Activated gamma-delta T cell treated with Interleukin-2 at 50 U/mL for 16 hours (primary cell): ENCODE measurements at places on chromosomes 1 and 21.

DNA sequence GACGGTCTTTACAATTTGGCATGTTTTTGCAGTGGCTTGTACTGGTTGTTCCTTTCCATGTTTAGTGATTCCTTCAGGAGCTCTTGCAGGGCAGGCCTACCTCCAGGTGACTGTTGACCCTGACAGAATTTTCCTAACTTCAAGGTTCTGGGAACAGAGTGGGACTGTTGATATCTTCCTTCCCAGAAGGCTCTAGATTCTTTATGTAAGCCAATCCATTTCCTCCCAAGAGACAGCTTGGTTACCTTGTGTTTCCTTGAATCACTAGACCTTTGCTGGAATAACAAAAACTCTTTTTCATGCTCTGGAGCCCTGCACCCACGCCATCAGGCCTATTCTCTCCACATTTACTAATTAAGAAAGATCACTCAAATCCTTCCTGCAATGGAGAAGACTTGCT lies 67.0 kb downstream of the C21orf91 start:
- no peak for DNase-seq

- DNase-seq, result no peak
Measured at GRCh38 chr21:45843426-45843825, 138.1 kb upstream of the COL6A1 start.

DNA sequence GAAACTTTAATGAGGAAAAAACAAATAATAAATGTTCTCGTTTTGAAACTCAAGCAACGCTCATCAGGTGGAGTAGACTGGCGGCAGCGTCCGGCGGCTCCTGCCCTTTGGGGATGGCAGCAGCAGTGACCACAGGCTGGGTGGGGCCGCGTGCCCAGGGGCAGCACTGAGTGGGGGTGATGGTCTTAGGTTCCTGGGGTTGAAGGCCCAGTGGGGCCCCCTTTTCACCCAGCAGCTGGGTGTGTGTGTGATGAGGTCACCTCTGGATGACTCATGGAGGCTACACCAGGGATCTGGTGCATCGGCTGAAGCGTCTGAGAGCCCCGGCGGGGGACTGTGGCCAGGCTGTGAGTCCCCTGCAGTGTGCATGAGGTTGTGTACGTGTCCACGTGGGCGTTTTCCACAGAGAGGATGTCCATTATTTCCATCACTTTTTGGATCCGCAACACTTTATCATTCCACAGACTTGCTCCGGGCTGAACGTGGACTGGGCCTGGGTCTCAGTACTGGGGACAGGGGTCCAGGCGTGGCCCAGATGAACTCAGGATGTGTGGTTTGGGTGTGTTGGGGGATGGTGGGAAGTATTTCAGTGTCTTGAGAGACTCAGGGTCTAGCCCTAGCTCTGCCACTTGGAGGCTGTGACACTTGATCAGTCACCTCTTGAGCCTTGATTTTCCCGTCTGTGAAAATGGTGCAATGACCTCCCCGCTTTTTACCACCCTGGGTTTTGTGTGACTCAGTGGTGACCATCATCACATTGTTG lies 25.6 kb downstream of the LDLRAP1 start:
- DNase-seq, result no peak

GRCh38 chr1:175192630-175193526 lies at the start of gene KIAA0040:
Gene KIAA0040, minus strand, starts transcription at chr1:175192776. Its CDS starts 31,763 bp downstream, at chr1:175161013.
- DNase-seq, result peak; percentile 40

- no peak for DNase-seq
Measured at GRCh38 chr1:235938709-235939479, 72.2 kb upstream of the LYST start.

DNA sequence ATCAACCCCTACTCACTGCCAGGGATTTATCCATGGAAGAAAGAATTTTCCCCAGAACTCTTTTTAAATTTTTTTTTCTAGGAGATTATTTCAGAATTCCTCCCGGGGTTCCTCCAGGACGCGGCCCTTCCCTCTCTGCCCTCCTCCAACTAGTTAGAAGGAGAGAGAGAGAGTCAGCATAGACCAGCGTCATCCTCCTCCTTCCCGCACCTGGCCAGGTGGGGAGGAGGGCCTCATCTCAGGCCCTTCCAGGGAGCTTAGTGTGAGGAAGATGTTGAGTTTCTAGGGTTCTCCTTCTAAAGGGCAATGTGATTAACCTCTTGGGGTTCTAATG lies 63.6 kb downstream of the CDK18 start:
- no peak for DNase-seq

GRCh38 chr1:18967066-18967690 lies 10.7 kb upstream of the IFFO2 start:
- DNase-seq, result no peak

- DNase-seq, result no peak
Measured at GRCh38 chr1:153217212-153217611, at the start of gene PRR9. Gene PRR9, plus strand, starts transcription at chr1:153217584. Its CDS starts 561 bp downstream, at chr1:153218145.

DNA sequence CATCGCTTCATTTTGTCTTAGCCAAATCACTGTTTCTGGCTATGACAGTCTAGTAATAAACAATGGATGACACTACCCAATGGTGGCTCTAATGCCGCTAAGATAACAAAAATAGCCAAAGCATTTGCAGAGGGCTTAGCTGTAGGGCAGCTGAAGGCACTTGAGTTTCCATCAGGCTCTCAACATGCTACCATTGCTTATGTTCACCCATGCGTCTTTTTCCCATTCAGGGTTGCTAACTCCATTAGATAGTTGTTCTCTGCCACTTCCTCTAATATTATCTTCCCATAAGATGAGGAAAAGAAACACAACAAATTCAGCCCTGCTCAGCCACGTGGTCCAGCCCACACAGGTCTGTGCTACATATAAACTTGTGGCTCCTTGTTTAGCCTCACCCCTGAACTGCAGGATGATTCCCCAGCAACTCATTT lies 159.6 kb downstream of the TOMM20 start:
- no peak for DNase-seq

DNA sequence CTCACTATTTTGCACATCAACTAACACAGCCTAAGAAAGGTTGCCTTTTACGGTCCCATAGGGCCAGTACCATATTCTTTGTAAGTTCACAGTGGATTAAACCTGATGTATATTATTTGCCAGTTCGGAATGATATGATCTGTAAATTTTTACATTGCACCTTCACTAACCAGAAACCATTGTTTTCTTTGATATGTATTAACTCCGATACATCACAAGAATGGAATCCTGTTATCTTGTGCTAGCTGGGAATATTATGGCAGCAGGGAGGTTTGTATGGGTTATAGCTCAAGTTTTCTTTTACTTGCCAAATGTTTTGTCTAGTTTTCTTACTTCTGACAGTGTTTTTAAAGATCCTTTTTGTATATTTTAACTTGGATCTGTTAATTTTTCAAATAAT lies 51.4 kb upstream of the S1PR1 start:
- DNase-seq, result no peak

GRCh38 chr21:31801551-31802219 lies 69.8 kb upstream of the SCAF4 start:
- DNase-seq, result no peak

- DNase-seq, result no peak
Measured at GRCh38 chr1:184017306-184017705, 20.2 kb downstream of the COLGALT2 start.

GRCh38 chr1:226937940-226938725 lies 2.0 kb upstream of the COQ8A start:
- DNase-seq, result no peak

DNA sequence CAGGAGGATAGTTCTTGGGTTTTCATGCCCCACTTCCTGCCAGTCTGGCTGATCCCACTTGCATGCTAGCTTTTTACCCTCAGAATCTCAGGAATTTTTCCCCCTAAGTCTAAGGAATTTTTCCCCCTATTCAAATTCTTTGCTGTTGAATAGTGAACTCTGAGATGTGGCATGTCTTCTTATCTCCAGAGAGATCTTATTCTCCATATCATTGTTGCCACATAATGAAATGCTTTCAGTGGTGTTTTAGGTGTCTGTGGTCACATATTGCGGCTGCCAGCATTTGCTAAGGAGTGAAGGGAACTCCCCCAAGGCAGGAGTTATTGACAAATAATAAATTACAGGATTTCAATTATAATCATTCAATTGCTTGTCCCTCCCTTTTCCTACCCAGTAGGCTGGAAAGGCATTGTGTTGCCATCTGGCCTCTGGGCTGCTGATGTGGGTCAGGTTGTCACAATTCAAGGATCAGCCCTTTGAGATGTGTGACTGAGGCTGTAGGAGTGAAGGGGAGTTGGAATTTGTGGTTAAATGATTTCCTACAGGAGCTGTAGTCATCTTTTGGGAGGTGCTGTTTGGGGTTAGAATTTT lies 3.9 kb upstream of the FLG start:
- no peak for DNase-seq

DNA sequence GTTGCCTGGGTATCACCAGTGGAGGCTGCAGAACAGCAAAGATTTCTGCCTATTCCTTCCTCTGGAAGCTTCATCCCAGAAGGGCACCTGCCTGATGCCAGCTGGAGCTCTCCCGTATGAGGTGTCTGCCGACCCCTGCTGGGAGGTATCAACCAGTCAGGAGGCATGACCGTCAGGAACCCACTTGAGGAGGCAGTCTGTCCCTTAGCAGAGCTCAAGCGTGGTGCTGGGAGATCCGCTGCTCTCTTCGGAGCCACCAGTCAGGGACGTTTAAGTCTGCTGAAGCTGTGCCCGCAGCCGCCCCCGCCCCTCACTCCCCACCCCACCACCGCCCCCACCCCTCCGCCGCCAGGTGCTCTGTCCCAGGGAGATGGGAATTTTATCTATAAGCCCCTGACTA lies 23.1 kb upstream of the HFM1 start:
- no peak for DNase-seq

- no peak for DNase-seq
Measured at GRCh38 chr1:145985502-145986439, 10.6 kb downstream of the TXNIP start.

DNA sequence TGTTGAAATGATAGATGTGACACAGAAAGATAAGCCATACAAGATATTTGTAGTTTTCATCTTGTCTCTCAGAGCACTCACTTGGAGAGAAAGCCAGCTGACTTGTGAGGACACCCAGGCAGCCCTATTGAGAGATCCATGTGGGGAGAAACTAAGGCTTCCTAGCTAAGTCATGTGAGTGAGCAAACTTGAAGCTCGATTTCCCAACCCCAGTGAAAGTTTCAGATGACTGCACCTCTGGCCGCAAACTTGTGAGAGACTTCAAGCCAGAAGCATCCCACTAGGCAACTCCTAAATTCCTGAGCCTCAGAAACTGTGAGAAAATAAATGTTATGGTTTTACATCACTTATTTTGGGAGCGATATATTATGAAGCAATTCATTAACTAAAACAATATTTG lies 832.3 kb downstream of the LTN1 start:
- no peak for DNase-seq

DNA sequence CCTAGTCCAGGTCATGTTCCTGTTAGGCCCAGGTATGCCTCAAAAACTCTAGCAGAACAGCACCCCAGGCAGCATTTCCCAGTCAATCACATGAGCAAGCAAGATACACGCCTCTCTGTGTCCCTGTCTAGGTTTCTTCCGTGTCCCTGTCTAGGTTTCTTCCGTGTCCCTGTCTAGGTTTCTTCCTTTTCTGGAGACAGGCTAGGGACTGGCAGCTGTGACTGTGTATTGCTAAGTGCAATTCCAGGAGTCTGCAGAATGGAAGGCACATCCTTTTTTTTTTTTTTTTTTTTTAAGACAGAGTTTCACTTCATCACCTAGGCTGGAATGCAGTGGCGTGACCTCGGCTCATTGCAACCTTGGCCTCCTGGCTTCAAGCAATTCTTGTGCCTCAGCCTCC lies 77.6 kb downstream of the SETD4 start:
- DNase-seq, result no peak

- no peak for DNase-seq
Measured at GRCh38 chr1:181595234-181595633, 111.9 kb downstream of the CACNA1E start.

GRCh38 chr21:33063907-33064622 lies 5.9 kb upstream of the OLIG1 start:
- no peak for DNase-seq

DNA sequence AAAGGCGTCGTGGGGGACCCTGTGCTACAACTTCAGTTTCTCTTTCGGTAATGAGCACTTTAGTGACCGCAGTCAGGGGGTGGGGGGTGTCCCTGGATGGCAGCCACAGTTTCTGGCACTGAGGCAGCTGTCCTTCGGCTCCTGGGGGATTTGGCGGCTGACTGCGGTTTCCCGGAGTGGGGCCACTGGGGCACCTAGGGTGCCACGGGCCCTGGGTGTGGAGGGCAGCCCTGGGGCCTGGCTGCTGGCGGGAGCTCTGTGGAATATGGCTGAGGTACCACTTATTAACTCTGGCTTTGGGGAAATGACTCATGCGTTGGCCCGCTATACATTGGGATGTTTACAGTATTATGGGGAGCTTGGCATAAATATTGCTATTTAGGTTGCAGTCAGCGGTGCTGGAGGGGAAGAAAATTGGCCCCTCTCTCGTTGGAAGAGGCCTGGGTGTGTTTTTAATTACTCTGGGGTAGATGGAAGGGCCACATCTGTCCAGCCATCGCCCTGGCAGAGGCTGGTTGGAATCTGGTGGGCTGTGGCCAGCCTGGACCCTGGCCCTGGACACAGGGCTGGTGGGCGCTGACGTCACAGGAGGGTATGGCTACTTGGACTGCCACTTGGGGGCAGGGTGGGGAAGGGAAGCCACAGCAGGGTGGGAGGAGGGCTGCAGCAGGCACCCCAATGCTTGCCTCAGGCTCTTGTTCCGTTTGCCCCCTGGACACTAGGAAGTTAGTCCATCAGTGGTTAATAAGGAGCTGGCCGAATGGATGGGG lies 2.0 kb downstream of the EPHB2 start:
- no peak for DNase-seq

DNA sequence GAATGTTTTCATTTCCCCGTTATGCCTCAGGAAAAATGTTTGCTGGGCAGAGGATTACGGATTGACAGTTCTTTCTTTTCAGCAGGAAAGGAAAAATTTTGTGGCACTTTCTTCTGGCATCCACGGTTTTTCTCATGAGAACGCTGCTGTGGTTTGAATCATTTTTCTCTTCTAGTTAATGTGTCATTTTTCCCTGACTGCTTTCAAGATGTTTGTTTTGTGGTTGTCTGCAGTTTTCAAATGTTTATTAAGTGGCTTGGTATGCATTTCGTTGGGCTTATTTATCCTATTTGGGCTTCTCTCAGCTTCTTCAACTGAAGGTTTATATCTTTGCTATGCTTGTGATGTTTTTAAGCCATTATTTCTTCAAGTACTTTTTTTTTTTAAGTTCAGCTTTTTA lies 359.0 kb downstream of the RGS7 start:
- no peak for DNase-seq

- DNase-seq, result no peak
Measured at GRCh38 chr21:41168391-41169257, 664 bp downstream of the BACE2 start.

DNA sequence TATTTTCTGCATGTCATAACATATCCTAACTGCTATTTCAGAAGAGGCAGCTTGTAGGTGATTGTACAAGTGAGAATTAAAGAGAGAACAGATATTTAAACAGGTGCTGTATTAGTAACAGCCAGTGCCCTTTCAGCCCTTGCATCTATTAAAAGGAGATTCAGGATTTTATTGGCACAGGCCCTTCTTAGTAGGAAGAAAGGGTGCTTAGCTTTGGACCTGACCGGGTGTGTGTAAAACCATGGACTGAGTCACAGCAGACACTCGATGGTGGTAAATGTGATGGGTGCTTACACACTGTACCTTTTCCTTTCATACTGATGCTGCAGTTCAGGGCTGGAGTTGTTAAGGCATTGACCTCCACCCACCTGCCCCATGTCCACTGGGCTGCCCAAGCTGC lies 12.7 kb upstream of the CD101 start:
- no peak for DNase-seq
